ENCODE measurements at places on chromosomes 4 and X. TPM values are rescaled to one million over a fixed set of nuclear protein-coding genes. Genes with fewer than 3 reads are reported as not detected.

Gene CFP
- total RNA-seq, result 19.3 TPM

- no peaks in the 10 kb centered on the region for H3K27me3 ChIP-seq
- H3K27ac ChIP-seq, result no peak overlapping the region
- H3K4me3 ChIP-seq, result no peak overlapping the region
- no peaks in the 10 kb centered on the region for H3K36me3 ChIP-seq
Observed at GRCh38 chr4:94014484-94015136, 186.1 kb downstream of the ATOH1 start.

Gene KDR
- total RNA-seq, result not detected

GRCh38 chrX:10288373-10288975 lies 131.7 kb downstream of the CLCN4 start:
- H3K27me3 ChIP-seq, result no peaks in the 10 kb centered on the region
- no peaks in the 10 kb centered on the region for H3K4me1 ChIP-seq
- no peaks in the 10 kb centered on the region for H3K36me3 ChIP-seq
- H3K27ac ChIP-seq, result no peak overlapping the region

Gene FAM133A
- not detected for total RNA-seq

Gene GSX2
- total RNA-seq, result not detected

Gene GPR119
- not detected for total RNA-seq

Gene XAGE1A
- total RNA-seq, result not detected

DNA sequence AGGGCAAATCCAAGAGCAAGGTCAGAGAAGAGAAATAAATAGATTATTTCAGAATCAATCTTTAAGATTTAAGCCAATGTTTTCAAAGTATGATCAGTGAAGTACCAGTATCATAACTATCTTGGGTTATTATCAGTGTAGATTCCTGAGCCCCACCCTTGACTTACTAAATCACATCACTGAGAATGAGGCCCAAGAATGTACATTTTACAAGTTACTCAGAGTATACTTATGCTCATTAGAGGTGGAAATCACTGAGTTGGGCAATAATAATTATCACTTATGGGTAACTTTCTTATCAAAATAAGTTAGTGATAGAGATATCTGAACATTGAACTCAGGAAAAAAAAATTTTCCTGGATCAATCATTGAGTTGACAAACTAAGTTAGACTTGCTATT lies 121.6 kb upstream of the NOCT start:
- H3K27me3 ChIP-seq, result no peaks in the 10 kb centered on the region
- no peaks in the 10 kb centered on the region for H3K36me3 ChIP-seq
- H3K27ac ChIP-seq, result no peak overlapping the region
- DNase-seq, result no peak

GRCh38 chrX:2828344-2828958 lies at the start of gene GYG2:
Gene GYG2 (plus strand): TSS chrX:2828930. CDS start chrX:2830189, 1,259 bp downstream.
- H3K27ac ChIP-seq, result no peak within 1 kb of the TSS
- DNase-seq, result no peak
- peaks cover 4% of the 10 kb centered on the region for H3K4me1 ChIP-seq
- no peaks in the 10 kb centered on the region for H3K36me3 ChIP-seq

DNA sequence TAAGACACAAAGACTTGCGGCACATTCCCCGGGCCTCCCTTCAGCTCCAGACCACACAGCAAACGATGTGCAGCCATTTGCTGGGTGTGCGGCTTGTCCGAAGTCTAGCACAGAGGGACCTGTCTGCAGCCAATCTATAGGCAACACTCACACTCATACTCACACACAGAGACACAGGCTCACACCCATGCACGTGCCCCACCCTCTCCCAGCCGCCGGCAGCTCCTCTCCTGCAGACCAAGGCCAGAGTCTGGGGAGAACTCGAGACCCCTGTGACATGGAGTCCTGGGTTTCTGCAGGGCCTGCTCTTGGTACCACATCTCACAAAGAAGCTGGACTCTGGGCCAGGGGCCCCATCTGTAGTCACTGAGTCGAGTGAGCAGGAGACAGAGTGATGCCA lies 245.4 kb upstream of the PSAPL1 start:
- no peaks in the 10 kb centered on the region for H3K27me3 ChIP-seq
- H3K36me3 ChIP-seq, result no peaks in the 10 kb centered on the region
- DNase-seq, result no peak
- no peak overlapping the region for H3K27ac ChIP-seq
- H3K4me1 ChIP-seq, result peaks cover 4% of the 10 kb centered on the region

Gene USP17L28
- total RNA-seq, result not detected

Gene TREX2
- total RNA-seq, result 3.1 TPM

DNA sequence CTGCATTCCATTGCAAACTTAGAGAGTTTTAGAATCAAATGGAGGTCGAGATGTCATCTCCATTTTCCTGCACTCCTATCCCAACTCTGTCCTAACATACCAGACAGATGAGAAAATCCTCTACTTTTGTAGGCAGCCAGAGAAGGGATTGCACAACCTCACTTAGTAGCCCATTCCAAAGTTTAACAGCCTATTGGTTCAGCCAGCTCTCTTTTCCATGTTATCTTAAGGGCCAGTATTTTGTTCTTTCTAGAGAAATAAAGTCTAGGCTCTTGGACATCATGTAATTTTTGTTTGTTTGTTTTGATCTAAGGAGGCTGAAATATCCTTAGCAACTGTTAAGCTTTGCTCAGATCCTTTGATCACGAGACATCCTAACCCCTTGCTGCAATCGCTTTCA lies 173.0 kb downstream of the COX18 start:
- no peak for DNase-seq
- H3K36me3 ChIP-seq, result no peaks in the 10 kb centered on the region
- H3K27me3 ChIP-seq, result no peaks in the 10 kb centered on the region
- no peak overlapping the region for H3K4me3 ChIP-seq
- no peaks in the 10 kb centered on the region for H3K4me1 ChIP-seq

GRCh38 chr4:55184600-55185523 lies 59.5 kb upstream of the KDR start:
- H3K27me3 ChIP-seq, result no peaks in the 10 kb centered on the region
- no peak overlapping the region for H3K4me3 ChIP-seq
- DNase-seq, result no peak
- no peaks in the 10 kb centered on the region for H3K4me1 ChIP-seq
- H3K36me3 ChIP-seq, result no peaks in the 10 kb centered on the region
- H3K27ac ChIP-seq, result no peak overlapping the region

Gene KLHL4
- not detected for total RNA-seq

DNA sequence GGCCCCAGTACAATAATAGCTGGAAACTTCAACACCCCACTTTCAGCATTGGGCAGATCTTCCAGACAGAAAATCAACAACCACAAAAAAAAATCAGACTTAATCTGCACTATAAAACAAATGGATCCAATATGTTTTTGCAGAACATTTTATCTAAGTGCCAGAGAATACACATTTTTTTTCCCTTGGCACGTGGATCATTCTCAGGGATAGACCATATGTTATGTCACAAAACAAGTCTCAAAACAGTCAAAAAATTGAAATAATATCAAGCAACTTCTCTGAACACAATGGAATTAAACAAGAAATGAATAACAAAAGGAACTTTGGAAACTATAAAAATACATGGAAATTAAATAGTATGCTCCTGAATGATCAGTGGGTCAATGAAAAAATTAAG lies 576.3 kb downstream of the PCDH19 start:
- H3K4me1 ChIP-seq, result no peaks in the 10 kb centered on the region
- no peaks in the 10 kb centered on the region for H3K36me3 ChIP-seq
- no peak overlapping the region for H3K27ac ChIP-seq

GRCh38 chrX:8913655-8914409 lies 112.6 kb upstream of the FAM9A start:
- H3K4me1 ChIP-seq, result no peaks in the 10 kb centered on the region
- no peak overlapping the region for H3K27ac ChIP-seq
- H3K4me3 ChIP-seq, result no peak overlapping the region
- H3K27me3 ChIP-seq, result no peaks in the 10 kb centered on the region

Gene C4orf51
- total RNA-seq, result not detected

Gene LGI2
- total RNA-seq, result not detected

- peak; percentile 11 for DNase-seq
- no peaks in the 10 kb centered on the region for H3K36me3 ChIP-seq
- no peak overlapping the region for H3K27ac ChIP-seq
Observed at GRCh38 chr4:83362492-83363329, 28.1 kb upstream of the HPSE start.

- no peak overlapping the region for H3K27ac ChIP-seq
- H3K27me3 ChIP-seq, result no peaks in the 10 kb centered on the region
- no peaks in the 10 kb centered on the region for H3K4me1 ChIP-seq
- H3K4me3 ChIP-seq, result no peak overlapping the region
- no peak for DNase-seq
Observed at GRCh38 chrX:33183361-33183760, 28.0 kb downstream of the DMD start.

- peaks cover 47% of the 10 kb centered on the region for H3K4me1 ChIP-seq
- no peak overlapping the region for H3K4me3 ChIP-seq
- no peaks in the 10 kb centered on the region for H3K36me3 ChIP-seq
- DNase-seq, result no peak
- H3K27me3 ChIP-seq, result no peaks in the 10 kb centered on the region
Observed at GRCh38 chrX:1451251-1451660, 1.5 kb downstream of the ASMTL start.
